ENCODE measurements at places on chromosomes 7 and 10.

GRCh38 chr7:120834726-120835125, 23.2 kb downstream of the TSPAN12 start:
- DNase-seq = no peak

DNA sequence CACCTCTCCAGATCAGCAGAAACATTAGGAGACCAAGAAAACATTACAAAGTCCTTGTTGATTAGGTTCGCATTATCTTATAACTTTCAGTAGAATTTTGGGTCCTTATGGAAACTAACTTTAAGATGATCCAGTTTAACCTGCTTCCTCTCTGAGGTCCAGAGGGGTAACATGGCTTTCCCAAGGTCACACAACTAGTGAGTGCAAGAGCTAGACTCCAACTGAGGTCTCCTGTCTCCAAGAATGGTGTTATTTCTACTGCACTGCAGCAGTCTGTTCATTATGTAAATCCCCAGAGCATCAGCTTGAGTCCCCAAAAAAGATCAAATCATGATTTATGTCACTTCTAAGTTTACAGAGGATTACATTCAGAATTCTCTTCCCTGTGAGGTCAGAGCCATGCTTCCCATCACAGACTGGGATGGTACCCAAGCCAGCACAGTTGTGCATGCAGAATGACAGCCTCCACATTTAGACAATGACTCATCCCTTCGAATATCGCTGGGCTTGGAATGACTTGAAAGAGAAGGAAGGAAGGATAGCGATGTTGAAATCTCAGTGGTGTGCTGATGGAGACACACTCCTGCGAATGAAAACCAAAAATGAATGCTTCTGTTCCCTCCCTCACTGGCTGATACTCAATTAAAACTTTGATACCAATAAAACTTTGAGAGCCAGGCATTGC, 163.1 kb upstream of the PLXNA4 start:
- no peak for DNase-seq

- no peak for DNase-seq
Measured at GRCh38 chr7:148472406-148472805, 118.2 kb upstream of the C7orf33 start.

DNA sequence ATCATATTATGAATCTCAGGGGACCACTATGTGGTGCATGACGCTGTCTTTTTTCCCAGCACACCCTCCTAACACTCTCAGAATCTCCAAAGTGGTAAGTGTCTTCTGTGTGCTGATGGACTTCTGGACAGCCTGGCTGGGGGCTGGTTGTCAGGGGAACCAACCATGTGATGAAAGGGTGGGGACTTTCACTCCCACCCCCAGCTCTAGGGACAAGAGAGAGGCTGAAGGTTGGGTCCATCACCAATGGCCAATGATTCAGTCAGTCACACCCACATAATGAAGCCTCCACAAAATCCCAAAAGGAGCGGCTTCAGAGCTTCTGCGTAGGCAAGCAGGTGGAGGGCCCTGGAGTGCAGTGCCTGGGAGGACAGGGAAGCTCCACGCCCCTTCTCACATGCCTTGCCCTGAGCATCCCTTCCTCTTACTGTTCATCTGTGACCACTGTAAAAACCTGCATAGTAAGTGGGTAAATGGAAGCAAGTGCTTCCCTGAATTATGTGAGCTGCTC, 44.6 kb downstream of the RASGEF1A start:
- no peak for DNase-seq

- DNase-seq = no peak
Measured at GRCh38 chr7:26356929-26357798, 65.5 kb downstream of the SNX10 start.

DNA sequence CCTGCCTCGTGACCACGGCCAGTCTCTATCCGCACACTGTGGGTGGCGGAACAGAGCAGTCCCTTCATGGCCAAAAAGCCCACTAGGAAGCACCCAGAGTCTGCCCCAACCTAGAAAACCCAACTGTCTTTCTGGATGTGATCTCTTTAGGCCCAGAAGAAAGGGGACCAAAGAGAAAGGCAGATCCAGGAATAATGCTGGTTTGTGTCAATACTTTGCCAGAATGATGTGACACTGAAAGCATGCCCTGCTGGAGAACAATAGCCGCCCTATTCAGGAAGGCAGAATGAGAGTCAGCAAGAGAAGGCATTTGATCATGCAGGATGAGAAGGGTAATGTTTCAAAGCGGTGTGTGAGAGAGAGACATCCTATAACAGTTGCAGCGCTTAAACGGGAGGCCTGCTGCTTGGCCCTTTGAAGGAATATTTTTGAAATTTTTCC, 274.7 kb downstream of the USP6NL start:
- DNase-seq = no peak

DNA sequence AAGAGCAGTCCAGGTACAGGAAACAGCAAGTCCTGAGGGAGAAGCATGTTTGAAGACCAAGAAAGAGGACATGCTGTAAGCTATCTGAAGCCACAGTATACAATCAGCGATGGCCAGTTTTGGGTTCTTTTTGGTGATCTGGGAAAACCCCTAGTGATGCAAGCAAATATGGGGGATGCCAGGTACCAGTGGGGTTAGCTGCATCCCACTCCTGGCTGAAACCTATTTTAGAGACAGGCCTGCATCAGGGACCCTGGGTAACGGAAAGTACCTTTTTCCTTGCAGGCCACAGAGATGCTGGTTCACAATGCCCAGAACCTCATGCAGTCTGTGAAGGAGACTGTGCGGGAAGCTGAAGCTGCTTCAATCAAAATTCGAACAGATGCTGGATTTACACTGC, 32.9 kb downstream of the AP3M1 start:
- DNase-seq = no peak

DNA sequence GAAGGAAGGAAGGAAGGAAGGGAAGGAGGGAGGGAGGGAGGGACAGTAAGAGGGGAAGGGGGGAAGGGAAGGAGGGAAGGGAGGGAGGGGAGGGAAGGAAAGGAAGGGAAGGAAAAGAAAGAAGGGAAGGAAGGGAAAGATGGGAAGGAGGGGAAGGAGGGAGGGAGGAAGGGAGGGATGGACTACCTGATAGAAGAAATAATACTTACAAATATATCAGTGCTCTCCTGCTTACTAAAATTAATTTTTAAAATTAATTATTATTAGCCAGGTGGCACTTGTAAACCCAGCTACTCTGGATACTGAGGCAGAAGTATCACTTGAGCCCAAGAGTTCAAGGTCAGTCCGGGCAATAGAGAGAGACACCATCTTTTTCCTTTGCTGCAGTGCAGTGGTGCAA, 18.5 kb downstream of the ZC3HC1 start:
- no peak for DNase-seq

DNA sequence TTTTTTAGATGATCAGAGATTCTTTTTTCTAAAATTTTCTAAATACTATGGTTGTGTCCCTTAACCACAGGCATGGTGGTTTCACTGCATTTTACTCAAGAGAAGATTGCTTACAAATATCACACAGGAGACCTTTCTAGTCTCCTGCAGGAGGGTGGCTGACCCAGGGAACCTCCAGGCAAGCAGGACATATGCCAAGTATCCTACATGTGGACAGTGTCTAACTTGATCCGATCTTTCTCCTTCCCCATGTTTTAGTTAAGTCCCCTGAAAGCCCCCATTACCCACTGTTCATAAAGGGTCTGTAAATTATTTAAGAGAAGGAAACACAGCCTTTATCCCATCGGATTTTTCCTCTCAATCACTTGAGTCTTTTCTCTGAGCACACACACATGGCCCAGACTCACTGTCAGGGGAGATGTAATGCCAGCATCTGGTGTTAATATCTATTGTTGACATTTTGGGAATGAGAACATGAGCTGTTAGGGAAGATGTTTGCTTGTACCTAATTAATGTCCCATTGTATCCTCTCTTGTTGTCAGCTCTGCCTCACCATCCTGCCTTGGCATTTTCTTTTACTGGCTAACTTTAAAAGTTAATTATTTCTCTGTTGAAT, 755.2 kb downstream of the AUTS2 start:
- DNase-seq = no peak

DNA sequence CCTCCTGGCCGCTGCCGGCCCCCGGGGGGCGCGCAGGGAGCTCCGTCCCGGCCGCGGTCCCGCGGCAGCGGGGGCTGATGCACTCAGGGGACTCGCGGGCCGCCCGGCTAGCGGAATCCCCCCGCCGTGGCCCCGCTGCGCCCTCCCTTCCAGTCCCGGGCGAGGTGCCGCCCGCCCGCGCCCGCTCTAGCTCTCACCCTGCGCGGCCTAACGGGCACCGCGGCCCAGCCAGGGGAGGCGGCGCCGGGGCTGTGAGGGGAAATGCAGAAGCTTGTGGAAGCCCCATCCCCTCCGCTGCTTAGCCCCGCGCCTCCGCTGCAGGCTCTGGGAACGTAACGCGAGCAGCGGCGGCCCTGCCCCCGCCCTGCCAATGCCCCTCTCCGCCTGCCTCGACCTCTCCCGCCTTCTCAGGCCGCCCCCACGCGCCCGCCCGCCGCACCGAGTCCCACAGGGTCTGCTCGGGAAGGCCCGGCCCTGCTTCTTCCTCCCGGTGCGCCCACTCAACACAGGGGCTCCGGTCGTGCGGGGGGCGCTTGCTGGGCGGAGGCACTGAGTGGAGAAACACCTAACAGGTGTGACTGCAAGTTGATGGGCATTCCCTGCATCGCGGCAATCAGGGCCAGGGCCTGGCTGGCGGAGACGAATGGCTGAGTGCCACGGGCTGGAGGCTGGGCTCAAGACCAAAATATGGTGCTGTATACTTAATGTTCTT, 384 bp upstream of the TMEM229A start:
- DNase-seq = no peak

DNA sequence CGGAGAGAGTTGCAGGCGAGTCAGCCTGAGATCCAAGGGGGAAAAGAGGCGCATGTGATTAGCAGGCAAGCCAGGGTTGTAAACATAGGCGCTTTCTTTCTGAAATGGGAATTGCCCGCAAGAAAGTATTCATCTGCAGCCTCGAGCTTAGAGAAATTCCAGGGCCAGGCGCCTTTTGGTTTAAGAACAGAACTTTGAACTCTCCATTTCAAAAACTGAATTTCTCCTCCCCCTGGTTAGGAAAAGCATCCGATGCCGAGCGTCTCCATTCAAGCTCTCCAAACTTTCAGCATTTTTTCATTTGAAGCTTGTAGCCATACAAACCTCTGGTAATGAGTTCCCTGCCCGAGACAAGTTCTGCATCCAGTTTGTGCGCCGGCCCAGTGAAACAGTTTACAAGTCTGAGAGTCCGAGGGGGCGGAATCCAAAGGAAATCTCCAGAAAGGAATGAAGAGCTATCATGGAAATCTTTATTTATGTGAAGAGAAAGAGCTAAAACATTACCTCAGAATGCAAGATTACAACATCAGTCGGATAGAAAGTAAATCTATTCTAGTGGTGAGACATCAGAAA, 69.9 kb downstream of the FAM204A start:
- no peak for DNase-seq

DNA sequence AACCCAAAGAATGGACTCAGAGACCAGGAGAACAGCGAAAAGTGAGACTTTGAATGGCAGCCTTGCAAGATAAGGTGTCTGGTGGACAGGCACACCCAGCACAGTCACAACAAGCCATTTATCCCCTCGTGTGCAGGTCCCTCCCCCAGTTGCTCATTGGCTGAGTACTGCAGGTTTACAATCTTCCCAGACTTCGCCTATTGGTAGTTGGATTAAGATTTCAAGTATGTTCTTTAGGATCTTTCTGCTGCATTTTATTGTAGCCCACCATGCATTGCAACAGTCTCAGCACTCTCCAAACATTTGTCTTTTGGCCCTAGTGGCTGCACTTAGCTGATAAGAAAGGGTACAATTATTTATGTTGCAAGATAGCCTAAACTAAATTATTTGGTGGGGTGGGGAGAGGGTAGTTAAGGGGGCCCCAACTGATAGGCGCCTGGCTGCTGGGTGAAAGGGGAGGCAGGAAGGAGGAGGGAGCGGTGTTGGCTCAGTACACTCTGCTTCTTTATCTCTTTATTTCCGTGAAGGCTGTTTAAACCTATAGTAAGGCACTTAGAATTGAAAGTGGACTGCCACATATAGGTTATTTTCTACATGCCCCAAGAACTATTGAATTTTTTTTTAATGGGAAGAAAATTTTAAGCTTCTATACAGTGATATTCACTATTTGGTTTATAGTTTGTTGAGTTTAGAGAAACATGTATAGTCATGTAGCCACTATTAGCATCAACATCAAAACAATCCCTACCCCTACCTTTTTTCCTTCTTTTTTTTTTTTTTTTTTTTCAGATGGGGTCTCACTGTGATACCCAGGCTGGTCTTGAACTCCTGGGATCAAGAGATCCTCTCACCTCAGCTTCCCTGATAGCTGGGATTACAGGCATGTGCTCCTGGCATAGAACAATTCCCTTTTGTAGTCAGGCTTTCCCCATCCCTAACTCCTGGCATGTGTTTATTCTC, 54.2 kb downstream of the GUSB start:
- DNase-seq = no peak

DNA sequence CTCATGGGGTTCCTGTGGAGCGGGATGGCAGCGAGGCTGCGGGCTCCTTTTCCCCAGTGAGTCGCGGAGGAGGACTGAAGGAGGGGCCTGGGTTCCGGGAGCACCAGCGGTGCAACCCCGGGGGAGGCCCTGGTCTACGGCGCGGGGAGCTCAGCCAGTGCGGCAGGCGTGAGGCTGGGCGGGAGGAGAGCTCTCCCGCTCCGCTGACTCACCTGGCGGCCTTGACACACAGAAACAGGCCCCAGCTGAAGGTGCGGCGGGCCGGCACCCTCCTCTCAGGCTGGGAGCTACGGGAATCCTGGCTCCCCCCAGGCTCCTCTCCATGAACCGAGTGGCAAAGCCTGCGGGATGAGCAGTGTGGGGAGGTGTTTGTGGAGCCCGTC, 6.8 kb upstream of the NOM1 start:
- DNase-seq = no peak

DNA sequence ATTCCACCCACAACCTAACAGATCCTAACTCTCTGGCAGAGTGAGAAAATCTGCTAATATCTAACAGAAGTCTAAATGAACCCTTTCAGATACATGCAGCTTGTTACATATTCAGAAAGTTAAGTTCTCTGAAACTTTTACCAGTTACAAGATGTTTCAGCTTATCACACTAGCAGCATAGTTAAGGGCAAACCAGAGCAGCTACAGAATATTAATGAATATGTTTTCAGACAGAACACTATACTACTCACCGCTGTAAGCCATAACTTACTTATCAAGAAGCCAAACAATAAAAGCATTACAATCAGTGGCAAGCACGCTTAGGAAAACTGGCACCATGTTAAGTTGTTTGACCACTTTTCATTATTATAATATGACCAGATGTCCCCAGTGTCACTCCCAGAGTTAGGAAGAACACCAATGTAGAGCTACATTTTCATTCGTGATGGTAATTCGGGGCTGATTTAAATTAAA, 2.7 kb downstream of the ITGB1 start:
- DNase-seq = no peak

DNA sequence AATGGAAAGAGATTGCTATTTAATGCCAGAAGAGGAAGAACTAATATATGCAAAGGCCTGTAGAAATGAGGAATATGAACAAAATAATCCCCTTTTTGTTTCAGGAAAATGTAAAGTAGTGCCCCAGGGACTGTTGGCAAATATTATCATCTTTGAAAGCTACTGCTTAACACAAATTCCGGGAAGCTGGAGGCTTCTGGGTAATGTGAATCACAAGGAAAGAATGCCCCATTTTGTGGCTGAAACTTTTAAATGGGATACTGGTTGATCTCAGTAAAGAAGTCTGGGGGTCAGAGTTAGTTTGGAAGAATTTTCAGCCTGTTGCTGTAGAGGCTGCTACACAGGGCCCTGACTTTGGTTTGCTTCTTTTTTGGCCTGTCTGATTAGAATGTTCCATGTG, 141.0 kb downstream of the PTEN start:
- DNase-seq = no peak

- DNase-seq = no peak
Measured at GRCh38 chr10:92755725-92756124, 66.0 kb downstream of the HHEX start.

All from CD4-positive, alpha-beta T cell treated with Interleukin-1 beta for 1 hour (primary cell).